Stimulated activated CD8-positive, alpha-beta memory T cell treated with anti-CD3 and anti-CD28 coated beads, Interleukin-15, amount 100 ng/mL, for 24 hours (primary cell): ENCODE measurements at places on chromosomes 2 and 18.

DNA sequence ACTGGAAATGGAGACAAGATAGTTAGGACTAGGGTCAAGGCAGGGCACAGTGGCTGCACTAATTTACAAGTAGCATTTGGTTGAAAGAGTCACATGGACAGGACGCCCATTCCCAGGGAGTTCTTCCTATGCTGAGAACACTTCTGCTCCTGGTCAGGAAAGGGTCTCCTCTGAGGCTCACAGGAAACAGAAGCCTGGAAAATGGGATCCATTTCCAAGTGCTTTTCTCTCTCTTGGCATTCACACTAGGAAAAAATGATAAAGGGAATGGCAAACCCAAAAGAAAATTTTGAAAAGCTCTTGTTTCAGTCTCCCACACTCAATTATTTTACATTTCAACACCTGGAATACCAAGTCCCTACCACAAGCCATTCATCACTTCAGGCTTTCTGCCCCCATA, 88.7 kb downstream of the COBLL1 start:
- DNase-seq: no peak

- no peak for DNase-seq
Measured at GRCh38 chr2:41197781-41198180, 745.9 kb upstream of the SLC8A1 start.

GRCh38 chr2:106137731-106138521, 56.2 kb downstream of the UXS1 start:
- no peak for DNase-seq

DNA sequence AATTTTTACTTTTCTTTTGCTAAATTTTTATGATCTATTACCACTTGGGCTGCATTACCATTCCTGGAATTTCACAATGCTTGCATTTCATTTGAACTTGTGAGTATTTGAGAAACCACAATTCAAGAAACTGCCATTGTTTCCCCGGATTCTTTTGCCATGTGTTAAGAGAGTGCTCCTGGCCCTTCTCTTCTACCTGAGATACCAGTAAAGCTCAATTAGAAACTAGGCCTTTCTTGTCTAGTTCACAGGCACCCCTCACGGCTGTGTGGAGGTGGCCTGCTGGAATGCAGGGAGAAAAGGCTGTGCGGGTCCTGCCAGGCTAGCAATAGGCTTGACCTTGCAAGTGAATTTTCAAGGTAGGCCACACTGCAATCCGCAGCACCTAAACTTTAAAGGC, 40.8 kb downstream of the ZEB2 start:
- no peak for DNase-seq

DNA sequence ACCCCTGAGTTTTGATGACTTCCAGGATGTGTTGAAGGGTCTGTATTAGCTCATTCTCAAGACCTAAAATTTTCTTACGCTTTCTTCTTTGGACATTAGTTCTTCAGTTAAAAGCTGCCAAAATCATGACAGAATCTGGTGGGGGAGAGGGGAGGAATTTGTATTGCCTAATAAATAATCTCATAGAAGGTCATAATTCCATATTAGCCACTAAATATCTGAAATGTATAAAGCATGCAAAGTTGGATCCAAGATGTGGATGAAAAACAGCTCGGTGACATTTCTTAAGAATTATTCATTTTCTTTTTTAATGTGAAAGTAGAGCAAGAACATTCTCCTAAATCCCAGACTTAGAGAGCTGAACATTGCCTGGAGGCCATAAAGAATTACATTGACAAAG, 120.1 kb downstream of the MMADHC start:
- no peak for DNase-seq

DNA sequence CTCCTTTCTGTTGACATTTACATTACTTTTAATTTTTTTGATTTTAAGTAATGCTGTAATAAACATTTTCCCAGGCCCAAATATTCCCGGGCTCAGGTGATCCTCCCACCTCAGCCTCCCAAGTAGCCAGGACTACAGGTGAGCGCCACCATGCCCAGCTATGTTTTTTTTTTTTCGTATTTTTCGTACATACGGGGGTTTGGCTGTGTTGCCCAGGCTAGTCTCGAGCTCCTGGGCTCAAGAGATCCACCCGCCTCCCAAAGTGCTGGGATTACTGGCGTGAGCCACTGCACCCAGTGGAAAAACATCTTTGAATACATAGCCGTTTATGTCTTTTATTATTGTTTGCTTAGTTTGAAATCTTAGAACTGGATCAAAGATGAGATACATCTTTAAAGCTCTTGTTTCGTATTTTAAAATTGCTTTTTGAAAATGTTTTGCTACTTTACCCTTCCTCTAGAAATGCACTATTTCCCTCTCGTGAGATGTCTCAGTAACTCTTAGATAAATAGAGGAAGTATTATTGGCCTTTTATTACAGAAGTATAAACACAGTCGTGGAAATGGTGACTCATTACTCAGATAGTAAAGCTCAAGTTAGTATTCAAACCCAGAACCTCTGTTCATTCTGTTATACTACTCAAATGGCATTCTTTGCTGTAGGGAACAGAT, 2.4 kb downstream of the SMCHD1 start:
- DNase-seq: no peak

- DNase-seq: no peak
Measured at GRCh38 chr2:10057231-10058107, 14.1 kb downstream of the KLF11 start.

DNA sequence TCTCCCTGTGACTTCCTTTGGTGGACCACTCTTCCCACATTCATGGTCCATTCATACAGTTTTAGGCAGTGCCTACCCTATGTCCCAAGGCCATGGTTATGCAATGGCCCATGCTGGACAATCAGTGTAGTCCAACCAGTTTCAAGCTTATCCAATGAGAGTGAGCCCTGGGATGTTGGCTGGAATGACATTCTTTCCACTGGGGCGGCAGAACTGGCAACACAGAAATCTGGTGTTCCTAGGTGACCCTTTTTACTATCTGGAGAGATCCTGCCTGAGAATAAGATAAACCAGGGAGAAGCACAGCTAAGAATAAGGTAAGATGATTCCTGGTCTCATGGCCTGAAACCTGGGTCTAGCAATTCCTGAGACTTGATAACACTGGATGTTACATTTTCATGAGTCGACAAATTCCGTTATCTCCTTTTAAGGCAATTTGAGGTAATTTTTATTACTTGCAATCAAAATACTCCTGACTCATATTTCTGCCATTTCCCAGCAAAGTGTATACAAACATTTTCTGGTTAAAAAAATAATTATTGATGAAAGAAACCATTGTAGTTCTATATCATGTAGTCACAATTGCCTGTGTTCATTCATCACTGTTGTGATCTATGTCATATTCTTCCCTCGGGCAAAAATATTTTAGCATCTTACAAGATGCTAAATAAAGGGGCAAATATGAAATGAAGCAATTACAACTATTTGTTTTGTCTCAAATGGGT, 271.5 kb upstream of the LYPD1 start:
- no peak for DNase-seq

- DNase-seq: no peak
Measured at GRCh38 chr2:63665091-63665490, 76.3 kb downstream of the MDH1 start.

DNA sequence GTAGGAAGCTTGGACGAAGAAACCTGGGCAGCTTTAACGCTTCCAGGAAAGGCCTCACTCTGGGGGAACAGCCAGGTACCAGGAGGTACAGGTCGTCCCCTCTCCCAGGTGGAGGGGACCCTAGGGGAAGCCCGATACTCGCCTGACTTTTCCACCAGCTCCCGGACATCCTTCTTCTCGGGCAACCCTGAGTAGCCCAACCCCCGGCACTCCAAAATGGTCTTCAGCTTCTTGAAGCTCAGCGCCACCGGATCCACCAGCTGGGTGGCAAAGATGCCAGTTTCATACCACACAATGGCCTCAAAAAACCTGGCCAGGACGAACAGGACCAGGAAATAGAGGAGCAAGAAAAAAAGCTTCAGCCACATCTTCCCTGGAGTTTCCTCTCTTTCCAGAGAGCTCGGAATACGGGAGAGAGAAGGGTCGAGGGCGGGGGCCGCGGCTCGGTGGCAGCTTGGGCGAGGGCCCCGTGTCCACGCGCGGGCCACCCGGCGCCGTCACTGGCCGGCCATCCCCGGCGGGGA, 1.1 kb downstream of the RNF103 start:
- DNase-seq: no peak

GRCh38 chr2:151637271-151637781, 97.0 kb downstream of the NEB start:
- DNase-seq: peak; percentile 8

GRCh38 chr2:190343536-190344275, at the start of gene INPP1:
TSS of gene INPP1 (plus strand) at chr2:190343589. CDS start at chr2:190360103, 16,514 bp downstream.
- DNase-seq: no peak

DNA sequence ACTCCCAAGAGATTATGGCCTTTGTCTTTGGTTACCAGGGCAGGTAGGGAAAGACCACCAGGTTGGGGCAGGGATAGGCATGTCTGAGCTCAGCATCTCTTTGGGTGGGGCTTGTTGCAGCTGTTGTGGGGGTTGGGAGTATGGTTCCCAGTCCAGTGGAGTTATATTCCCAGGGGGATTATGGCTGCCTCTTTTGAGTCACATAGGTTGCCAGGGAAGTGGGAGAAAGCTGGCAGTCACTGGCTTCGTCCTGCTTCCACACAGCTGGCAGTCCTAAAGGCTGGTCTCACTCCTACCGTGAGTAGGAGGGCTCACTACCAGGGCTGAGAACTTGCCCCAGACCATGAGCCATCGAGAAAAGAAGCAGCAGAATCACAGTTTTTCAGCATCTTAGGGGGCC, 79.1 kb downstream of the LYPD6 start:
- no peak for DNase-seq

GRCh38 chr2:205030695-205031094, 485.4 kb downstream of the PARD3B start:
- no peak for DNase-seq

- no peak for DNase-seq
Measured at GRCh38 chr2:120854766-120855530, 119.3 kb downstream of the GLI2 start.
